ENCODE measurements at places on chromosomes 2 and 18.

DNA sequence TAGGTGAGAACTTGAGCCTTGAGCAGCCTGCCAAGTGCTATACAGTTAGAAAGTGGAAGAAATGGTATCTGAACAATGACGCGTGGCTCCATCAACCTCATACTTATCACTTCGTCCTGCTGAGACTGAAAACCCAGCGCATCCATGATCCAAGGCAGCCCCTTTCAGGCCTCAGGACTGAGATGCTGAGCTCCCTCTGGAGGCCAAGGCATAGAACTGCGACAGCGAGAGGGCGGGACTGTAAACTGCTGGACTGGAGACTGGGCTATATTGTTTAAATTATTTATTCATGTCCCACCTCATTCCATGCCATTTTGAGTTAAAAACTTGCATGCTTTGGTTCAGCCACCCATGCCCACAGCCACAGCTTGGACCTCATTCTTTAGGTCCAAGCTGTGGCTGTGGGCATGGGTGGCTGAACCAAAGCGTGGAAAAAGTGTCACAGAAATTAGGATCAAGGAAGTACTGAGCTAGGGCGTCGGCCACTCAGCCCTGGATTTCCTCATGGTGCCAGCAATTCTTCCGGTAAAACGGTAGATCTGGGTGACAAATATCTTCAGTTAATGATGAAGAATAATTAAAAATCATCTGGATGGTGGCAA is 195.5 kb downstream of the L3MBTL4 start:
- peak; percentile 24 for DNase-seq

DNA sequence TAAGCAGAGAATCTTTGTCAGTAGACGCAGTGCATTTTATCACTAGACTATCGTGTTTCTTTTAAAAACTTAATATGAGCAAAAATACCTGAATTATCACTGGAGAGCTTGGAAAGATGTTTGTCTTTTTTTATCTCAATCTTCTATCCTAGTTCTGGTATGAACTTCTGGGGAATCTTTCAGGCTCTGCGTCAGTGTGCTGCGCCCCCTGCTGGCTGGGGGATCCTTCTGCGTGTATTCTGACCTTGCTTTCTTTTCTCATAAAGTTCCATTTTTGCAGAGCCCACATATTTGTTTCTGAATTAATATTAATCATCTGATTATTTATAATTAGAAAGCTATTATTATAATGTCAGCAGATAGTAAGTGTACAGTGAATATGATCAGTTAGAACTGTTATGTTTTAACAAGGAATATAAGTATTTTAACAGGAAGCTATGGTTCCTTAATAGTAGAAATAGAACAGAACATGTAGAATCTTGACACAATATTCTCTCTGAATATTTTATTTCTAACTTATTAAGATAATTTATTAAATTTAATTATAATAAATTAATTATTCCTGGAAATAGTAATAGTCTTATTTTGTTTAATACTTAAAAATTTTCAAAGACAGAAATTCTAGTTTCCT is 945.0 kb upstream of the CRIM1 start:
- peak; percentile 62 for DNase-seq

GRCh38 chr2:219675221-219675620 is 47.8 kb downstream of the SLC4A3 start:
- no peak for DNase-seq

- no peak for DNase-seq
Observed at GRCh38 chr2:41111836-41112627, 660.1 kb upstream of the SLC8A1 start.

DNA sequence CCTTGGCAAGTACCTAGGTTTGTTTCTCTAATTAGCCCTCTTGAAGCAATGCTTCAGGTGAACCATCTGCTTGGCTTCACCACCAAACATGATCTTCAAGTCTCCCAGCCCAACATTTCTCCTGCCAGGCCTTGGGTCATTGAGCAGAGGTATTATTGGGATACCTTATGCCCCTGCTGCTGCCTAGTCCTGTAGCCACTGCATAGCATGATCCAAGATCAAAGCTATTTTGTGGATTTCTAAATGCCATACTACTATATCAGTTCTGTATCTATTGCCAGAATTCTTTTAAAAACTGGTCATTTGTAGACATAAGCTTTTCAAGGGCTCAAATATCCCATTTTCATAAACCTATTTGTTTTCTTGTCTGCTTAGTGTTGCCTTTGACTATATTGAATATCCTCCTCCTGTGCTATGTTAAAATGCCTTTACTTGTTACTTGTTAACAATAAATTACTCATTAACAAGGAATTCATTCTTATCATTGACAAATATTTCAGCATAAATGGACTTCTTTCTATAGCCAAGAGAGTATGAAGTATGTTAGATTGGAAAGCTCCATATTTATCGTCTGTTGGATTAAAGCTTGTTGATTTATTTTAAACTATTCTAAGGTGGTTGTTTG is 204.5 kb upstream of the RBBP8 start:
- DNase-seq = no peak

GRCh38 chr2:226447338-226448300 is 352.0 kb downstream of the IRS1 start:
- DNase-seq = no peak

GRCh38 chr2:239290618-239291474 is 110.0 kb downstream of the HDAC4 start:
- DNase-seq = no peak

- DNase-seq = no peak
Observed at GRCh38 chr18:71725256-71725655, 818.9 kb downstream of the CBLN2 start.

DNA sequence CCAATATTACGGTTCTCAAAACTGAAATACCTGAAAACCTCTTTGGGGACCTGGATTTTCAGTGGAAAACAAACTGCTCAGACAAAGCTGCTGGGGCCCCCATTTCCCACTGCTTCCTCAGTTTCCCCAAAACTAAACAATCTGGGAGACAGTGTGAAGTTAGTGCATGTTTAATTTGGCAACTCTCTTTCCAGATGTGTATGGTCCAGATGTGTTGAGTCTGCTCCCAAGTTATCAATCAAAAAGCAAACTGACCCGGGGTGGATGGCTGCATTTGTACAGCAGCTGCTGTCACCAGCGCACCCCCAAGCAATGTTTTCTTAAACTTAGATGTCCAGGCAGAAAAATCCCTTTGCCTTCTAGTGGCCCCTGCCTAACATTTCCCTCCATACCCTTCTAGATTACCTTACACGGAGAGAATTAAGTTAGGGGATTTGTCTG is 136.9 kb downstream of the COPS8 start:
- DNase-seq = no peak

DNA sequence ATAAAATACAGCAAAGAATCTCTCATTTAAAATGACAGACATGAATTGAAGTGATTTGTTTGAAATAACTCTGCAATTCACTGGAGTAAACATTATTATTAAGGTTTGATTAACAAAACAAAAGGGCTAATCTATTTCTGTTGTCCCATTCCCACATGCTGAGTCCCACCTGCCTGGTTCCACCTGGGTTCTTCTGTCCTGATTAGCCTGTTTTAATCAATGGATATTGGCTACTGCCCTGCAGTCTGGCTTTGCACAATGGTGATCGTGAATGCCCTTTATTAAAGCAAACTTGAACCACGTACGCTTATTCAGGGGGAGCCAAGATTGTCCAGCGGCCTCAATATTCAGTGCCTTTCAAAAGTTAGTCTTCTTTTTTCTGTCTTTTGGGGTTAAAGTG is 72.8 kb upstream of the CDH19 start:
- no peak for DNase-seq

DNA sequence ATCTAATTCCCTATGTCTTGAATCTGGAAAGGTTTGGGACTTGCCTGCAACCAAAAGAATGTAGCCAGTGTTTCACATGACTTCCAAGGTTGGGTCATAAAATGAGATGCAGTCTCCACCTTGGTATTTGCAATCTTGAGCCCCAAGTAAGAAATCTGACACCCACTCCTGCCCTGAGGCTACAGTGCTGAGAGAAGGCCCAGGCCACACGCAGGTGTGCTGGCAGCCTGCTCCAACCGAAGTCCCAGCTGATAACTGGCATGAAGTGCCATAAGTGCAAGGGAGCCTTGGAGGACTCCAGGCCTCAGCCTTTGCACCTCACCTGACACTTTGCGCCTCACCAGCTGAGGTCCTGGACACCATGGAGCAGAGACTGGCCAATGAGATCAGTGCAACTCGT is 182.7 kb downstream of the ANAPC1 start:
- DNase-seq = no peak

DNA sequence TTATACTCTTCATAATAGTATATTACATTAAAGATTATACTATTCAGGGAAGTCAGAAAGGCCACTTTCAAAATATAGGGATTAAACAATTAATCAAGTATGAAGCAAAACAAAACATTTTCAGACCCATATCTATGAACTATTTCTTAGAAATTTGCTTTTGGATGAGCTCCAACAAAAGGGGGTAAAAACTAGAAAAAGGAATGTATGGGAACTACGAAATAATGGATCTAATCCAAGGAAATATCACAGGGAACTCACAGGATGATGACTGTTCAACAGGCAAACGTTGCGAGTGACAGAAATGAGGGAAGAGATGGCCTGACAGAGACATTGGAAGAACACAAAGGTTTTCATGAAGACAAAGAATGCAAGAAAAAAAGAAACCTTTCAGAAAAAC is 27.9 kb downstream of the G6PC2 start:
- DNase-seq = no peak

DNA sequence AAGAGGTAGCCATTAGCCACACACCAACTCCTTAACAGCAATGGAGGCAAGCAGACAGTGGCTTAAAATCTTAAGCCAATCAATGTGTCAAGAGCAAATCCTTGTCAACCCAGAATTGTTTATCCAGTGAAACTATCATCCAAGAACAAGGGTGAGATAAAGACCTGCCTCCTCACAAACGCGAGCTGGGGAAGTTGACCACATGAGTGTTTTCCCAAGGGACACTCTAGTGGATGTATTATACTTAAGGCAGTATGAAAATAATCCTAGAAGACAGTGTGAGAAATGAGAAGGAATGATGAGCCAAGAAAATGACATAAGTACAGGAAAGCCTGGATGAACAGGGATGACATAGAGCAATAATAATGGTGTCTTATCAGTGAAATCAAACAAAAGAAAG is 209.6 kb downstream of the TWIST2 start:
- DNase-seq = no peak

- DNase-seq = no peak
Observed at GRCh38 chr2:159913900-159914299, 115.9 kb upstream of the CD302 start.

GRCh38 chr2:229410946-229411345 is 139.9 kb upstream of the PID1 start:
- no peak for DNase-seq

DNA sequence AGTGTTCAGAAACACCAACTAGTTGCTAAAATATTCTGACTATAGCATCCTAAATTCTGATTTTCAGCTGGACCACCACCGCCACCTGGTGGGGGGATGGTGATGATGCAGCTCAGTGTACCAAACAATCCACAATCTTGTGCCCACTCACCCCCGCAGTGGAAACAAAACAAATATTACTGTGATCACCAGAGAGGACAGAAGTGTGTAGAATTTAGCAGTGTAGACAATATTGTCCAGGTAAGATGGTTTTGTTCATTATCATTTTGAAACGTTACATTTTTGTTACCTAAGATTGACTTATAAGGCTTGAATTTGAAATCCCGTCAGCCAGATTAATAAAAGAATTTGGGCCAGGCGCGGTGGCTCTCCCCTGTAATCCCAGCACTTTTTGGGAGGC is 31.7 kb upstream of the UBXN4 start:
- DNase-seq = peak; percentile 50

DNA sequence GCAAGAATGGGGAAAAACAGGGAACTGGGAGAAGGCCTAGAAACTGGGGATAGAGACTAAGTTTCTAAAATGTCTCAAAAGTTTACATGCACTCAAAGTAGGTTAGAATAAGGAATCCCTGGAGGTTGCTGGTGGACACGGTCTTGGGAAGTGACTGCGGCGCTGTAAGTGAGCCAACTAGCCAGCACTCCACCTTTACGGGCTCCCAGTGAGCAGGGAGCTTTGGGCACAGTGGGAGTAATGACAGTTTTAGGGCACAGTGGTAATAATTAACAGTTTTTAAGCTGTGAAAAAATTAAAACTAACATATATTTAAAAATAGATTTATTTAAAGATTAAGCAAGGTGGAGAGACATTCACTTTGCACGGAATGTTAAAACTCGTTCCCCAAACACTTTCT is 20.9 kb upstream of the CD302 start:
- no peak for DNase-seq

GRCh38 chr2:110847651-110848050 is 115.3 kb downstream of the ACOXL start:
- DNase-seq = no peak

- no peak for DNase-seq
Observed at GRCh38 chr2:19823507-19823906, 78.3 kb downstream of the TTC32 start.

- no peak for DNase-seq
Observed at GRCh38 chr2:56515399-56515798, 331.6 kb downstream of the CCDC85A start.

DNA sequence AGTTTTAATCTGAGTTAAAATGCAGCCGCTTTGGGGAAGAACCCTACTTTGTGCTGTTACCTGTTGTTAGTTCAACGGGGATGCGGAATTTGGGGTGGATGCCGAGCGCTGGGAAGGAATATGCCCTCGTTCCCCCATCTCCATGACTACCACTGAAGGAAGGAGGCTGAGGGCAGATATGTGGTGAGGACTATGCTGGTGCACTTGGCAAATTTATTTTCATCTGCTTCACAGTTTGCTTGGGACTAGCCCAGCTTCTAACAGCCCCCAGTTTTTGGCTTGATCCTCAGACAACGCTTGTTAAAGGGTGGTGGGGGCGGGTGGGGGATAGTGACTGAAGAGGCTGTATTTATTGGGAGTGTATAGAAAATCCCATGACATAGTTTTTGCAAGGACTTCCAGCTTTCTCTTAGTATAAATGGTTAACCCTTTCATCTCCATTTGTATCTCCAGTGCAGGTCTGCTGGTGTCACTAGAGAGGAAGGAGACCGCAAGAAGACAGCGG is 100.8 kb downstream of the COLEC12 start:
- DNase-seq = no peak

GRCh38 chr2:7525746-7526145 is 608.5 kb downstream of the RNF144A start:
- DNase-seq = no peak

DNA sequence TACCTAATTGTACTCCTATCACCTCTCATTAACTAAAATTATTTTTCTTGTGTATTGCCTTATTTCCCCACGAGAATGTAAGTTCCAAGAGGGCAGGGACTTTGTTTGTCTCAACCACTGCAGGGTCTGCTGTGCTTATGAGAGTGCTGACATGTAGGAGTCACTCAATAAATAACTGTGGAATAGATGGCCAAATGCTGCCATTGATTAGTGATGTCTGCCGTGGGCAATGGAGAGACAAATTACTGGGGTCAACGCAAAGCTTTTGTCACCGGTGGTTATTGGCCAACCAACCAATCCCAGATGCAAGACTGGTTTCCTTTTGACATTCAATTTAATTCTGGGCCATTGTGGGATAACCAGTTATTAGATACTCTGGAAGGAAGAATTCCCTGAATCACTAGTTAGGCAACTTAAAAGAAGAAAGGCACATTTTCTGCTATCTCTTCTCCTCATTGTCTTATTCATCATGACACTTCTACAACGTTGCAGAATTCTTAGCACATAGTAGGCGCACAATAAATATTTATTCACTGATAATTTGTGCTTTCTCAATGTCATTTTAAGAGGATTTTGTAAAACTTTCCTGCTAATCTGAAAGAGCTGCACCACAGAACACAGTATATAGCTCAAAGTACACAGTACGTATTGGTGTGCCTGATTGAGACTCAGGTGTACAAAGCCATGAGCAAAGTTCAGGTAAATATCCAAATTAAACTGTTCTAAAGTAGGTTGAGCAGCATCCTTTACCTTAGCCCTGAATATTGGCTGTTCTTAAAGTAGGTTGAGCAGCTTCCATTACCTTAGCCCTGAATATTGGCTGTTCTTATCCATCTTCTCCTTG is 95.9 kb downstream of the ACTR3 start:
- no peak for DNase-seq

All from lung microvascular endothelial cell (primary cell).